Stimulated activated CD8-positive, alpha-beta memory T cell treated with anti-CD3 and anti-CD28 coated beads, Interleukin-7, amount 100 ng/mL, for 4 hours (primary cell): ENCODE measurements at places on chromosomes 3 and 15.

- DNase-seq: no peak
These were observed 90.7 kb downstream of the IGF2BP2 start for GRCh38 chr3:185733980-185734724.

DNA sequence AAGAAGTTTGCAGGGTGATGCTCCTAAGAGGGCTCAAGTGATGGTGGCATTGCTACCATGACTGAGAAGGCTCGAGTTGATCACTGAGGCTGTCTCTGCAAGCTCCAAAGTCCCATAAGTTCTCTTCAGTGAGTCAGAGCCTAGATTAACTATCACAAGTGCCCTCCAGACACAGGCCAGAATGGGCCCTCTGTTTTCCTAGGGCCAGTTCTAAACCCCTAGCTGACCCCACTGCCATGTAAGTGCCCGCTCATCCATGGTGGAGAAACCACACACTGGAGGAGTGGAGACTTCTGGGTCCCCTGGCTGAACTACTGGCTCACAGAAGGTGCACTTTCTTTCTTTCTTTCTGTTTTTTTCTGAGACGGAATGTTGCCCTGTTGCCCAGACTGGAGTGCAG, 87.6 kb upstream of the WNT5A start:
- no peak for DNase-seq

DNA sequence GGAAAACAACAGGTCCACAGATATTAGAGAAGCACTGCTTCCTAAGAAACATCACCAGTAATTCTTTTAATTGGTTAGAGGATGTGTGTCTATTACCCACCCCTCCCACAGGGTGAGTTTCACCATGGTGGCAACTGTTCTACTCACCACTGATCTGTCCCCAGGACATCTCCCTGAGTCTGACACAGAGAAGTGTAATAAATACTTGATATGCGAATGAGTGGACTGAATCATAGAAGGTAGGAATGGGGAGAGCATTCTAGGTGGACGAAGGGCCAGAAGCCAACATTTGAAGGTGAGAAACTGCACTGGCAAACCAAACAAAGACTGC, 452.7 kb upstream of the PROK2 start:
- no peak for DNase-seq

- no peak for DNase-seq
These were observed 52.8 kb upstream of the FAM98B start for GRCh38 chr15:38401106-38401505.

- DNase-seq: peak; percentile 69
These were observed 11.0 kb downstream of the TEX264 start for GRCh38 chr3:51682079-51682478.

- DNase-seq: no peak
These were observed 2.5 kb downstream of the COL7A1 start for GRCh38 chr3:48592519-48593087.

DNA sequence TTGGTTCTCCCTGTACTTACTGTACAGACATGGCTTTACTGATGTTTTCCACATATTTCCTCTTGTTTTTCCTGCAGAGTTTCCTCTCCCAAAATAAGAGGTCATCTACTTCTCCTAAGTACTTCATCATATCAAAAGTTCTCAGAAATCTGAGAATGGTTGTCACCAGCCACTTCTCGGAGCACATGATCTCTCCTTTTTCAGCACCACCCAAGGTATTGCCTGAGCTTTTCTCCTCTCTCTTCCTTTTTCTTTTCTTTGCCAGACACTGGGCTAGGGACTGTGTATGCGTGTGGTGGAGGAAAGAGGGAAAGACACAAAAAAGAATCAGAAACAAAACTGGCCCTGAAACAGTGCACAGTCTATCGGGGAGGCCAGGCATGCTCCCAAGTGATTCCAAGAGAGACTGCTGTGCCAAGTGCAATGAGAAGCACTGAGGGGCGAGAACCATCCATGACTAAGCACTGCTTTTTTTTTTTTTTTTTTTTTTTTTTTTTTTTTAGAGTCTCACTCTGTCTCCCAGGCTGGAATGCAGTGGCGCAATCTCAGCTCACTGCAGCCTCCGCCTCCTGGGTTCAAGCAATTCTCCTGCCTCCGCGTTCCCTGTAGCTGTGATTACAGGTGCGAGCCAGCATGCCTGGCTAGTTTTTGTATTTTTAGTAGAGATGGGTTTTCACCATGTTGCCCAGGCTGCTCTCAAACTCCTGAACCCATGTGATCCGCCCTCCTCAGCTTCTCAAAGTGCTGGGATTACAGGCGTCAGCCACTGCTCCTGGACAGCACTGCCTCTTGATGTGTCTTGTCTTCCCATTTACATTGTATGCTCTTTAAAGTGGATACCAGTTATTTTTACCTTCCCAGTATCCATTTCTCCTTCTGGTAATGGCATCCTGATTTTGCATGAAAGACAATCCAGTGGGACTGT, 194.0 kb upstream of the FEZF2 start:
- DNase-seq: no peak

DNA sequence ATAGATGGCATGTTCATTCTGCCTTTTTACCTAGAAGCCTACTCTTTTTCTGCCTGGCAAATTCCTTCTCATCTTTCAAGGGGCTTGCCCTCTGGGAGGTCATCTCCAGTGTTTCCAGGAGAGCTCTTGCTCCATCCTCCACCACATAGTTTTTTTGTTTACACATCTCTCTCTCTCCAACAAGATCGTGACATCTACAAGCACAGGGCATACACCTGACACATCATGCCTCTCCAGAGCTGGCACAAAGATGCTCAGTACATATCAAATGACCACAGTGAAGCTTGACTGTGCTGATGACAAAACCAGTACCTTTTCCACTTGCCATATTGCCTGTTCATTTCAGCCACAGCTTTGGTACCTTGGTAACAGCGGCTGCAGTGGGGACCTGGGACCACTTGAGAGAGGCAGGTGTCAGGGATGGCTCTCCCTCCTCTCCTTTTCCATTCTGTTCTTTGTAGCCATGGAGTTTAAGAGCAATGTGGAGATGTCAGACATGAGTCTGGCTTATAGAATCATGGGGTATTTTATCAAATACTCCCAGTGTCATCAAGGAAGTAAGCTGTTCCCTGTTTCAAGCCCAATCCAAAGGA, 15.4 kb downstream of the ALPK3 start:
- no peak for DNase-seq

DNA sequence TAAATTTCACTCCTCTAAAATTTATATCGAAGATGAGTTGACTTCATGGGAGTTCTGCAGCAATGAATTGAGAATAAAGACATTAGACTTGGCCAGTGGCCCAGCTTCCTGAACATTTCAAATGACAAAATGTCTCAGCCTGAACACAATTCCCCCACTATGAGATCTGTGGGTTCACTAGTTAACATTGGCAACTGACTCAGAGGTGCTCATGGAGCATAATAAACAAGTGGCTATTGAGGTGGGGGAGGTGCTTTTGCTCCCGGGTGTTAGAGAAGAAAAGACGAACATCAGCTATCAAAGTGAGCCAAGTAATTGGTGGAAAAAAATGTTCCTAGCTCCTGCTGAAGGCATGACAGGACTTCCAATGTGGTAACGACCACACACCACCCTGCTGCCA, 6.3 kb downstream of the ATP13A4 start:
- DNase-seq: no peak

- no peak for DNase-seq
These were observed 17.3 kb downstream of the CISH start for GRCh38 chr3:50594253-50594785.

DNA sequence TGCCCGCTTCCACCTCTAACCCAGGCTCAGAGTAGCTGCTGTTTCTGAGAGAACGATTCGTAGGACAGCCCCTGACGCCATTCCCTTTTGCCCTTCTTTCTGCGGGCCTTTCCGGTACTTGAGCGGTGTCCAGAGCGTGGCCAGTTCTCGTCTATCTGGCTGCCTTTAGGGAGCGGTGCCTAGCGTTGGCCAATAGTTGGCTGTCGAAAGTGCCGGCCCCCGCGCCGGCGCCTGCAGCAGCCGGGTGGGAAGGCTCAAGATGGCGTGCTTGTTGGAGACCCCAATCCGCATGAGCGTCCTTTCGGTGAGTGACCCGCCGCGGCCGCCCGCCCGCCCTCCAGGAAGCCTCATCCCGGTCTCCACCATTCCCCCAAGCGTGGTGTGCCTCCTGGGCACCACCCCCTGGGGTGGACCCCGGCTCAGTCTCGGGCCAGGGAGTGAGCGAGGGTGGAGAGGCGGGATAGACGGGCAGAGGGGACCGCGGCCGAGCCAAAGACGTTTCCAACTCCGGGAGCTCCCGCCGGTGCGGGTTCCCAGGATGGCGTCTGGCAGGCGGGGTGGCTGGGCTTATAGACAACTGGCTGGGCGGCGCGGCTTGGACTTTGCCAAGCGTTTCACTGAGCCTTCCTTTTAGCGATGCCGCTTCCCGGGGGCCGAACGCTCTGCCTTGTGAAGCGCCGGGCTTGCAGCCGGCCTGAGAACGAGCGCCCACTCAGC, at the start of gene ARMC8:
Gene ARMC8 (plus strand): TSS at position 6 of the 717 bp plus-strand sequence. CDS start 254 bp downstream, at position 260.
- no peak for DNase-seq

DNA sequence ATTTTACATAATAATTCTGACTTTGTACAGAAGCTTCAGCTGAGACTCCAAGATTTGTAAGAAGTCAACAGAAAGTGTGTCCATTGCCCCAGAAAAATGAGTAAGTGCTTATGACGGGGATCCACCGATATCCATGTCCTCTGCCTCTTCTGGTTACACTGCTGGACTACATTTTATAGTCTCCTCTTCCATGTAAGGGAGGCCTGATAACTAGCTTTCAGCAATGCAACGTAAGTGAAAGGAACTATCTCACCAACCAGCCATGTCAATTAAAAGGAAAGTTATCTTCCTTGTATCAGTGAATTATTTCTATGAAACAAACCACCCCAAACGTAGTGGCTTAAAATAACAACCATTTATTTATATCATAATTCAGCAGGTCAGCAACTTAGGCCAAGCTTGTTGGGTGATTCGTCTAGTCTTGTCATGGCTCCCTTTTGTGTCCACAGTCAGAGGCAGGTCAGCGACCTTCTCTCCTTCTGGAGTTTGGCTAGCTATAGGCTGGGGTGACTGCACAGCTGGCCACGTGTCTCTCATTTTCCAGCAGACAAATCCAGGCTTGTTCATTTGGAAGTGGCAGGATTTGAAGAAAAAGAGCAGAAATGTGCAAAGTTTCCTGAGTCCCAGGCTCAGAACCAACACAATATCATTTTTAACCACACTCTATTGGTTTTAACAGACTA, 44.9 kb downstream of the TRIM69 start:
- no peak for DNase-seq

- no peak for DNase-seq
These were observed 86.8 kb downstream of the BDH1 start for GRCh38 chr3:197468866-197469382.

- DNase-seq: no peak
These were observed 165.5 kb upstream of the FEZF2 start for GRCh38 chr3:62538691-62539356.
